NCI-H2081 treated with DMSO at 0.1 percent for 48 hours (cell line): ENCODE measurements at places on chromosomes 4 and X.

GRCh38 chr4:6945052-6945409, 35.4 kb downstream of the TBC1D14 start:
- DNase-seq, result no peak

GRCh38 chrX:23668335-23668734, 1.0 kb downstream of the PRDX4 start:
- DNase-seq, result no peak

DNA sequence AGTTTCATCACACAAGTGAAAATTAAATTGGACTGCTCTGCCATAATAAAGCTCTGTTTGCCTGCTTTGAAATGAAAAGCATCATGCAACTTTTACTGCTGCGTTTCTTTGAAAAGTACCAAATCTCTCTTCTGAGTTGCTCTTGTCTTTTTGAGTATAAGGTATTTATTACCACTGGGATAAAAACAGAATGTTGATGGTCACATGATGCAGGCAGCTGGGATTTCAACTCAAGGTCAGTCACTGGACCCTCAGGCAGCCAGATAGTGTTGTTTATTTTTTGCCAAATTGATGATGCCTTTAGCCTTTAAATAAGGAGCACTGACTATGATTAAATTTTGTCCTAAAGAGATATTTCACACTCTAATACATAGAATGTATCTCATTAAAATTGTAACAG, 32.7 kb downstream of the DMD start:
- no peak for DNase-seq

DNA sequence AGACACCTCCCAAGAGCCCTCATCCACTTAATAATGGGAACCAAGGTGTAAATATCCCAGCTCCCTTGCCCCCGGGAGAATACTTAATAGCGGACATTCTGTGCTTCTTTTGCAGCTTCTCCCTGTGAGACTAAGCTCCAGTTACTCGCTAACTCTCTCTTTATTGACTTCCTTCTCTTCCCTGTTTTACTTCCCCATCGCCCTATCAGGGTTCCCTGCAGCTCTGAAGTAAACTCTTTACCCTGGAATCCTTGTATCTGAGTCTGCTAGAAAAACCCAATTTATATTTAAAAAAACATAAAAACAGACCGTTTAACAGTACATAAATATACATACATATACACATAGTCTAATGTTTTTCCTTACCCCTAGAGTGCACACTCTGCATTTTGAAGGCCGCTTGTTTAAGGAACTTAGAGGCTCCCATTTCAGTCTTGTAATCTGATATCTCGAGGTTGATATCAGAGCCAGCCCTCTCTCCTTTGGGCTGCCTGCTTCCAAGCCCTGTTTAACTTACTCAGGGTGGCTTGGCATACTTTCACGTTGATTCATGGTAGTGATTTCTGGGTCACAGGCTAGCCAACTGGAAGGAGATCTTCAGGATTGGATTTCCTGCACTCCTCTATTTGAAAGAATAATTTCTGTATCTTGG, 177.4 kb upstream of the SCML1 start:
- DNase-seq, result no peak

- no peak for DNase-seq
Measured at GRCh38 chr4:158007566-158007965, 165.3 kb downstream of the GASK1B start.

DNA sequence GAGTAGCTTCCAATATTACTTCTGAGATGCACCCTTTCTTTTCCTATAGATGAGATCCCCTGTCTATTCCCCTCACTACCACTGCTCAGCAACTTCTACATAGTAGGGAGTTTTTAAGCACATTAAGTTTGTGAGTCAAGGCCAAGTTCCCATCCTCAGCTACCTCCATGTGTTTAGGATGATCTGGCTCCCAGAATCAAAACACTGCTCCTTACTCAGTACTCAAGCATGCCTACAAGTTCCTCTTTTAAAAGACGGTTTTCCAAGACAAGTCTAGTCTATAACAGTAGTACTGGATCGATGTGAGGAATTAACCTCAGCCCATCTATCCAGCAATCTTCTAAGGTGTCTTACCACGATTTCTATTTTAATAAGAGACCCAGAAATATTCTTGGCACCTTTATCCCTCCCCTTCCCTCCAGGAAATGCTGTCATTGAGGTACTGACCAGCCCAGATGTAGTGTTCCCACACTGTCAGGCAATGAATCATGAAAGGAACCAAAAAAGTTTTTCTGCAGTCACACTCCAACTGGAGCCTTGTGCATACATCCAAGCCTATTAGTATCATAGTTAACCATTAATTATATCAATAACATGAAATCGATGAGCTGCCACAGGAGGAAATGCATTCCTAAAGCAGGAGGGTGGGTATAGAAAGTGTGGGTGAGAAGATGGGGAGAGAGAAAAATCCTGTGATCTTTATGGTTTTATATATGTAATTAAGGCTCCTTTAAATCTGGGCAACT, 29.6 kb downstream of the AREG start:
- DNase-seq, result no peak

GRCh38 chr4:1939664-1940509, 68.7 kb downstream of the NSD2 start:
- no peak for DNase-seq

DNA sequence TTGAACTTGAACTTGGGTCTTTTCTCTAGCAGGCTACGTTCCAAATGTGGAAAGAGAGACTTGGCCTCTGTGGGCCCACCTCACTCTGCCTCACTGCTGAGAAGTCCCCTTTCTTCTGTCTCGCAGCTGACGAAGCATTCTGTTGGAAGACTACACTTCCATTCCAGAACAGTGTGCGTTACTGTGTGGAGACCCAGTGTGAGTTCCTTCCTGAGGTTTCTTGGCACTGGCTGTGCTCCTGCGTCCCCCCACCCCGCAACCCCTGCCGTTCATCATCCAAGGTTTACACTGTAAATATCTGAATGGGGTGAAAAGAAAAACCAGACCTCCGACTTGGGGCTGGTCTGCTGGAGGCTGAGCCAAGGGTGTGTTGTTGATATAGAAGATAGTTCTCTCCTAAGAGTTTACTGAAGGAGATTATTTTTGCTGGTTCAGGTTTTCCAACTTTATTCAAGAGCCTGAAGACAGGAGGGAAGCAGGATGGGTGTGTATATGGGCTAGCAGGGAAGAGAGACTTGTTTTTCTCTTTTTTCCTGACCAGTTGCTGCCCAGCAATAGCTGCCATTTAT, 34.7 kb downstream of the NHSL2 start:
- DNase-seq, result no peak

- DNase-seq, result no peak
Measured at GRCh38 chrX:115322375-115322774, 32.9 kb downstream of the LUZP4 start.

- no peak for DNase-seq
Measured at GRCh38 chrX:17656556-17656955, 80.7 kb upstream of the SCML1 start.

- DNase-seq, result no peak
Measured at GRCh38 chrX:97026406-97026805, 142.7 kb downstream of the RPA4 start.

- DNase-seq, result no peak
Measured at GRCh38 chr4:118845552-118846050, 9.7 kb upstream of the SEC24D start.

DNA sequence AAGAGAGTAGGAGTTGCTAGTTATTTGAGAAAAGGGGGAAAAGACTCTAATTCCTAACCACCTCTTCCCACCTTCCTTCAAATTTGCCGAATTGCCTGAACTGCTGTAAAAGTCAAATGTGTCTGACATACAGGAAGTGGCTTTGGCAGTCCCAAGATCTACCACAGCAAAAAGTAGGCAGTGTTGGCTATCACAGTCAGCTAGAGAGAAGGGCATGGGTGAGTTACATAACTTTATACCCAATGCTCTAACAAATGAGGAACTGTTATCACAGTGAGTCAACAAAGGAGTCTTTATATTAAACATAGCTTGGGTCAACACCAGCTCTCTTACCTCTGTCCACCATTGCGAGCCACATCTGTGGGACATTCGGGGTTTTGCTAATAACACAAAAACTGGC, 2.4 kb upstream of the MBNL3 start:
- DNase-seq, result no peak

GRCh38 chr4:781493-782216, 44.3 kb downstream of the CPLX1 start:
- peak; percentile 96 for DNase-seq

DNA sequence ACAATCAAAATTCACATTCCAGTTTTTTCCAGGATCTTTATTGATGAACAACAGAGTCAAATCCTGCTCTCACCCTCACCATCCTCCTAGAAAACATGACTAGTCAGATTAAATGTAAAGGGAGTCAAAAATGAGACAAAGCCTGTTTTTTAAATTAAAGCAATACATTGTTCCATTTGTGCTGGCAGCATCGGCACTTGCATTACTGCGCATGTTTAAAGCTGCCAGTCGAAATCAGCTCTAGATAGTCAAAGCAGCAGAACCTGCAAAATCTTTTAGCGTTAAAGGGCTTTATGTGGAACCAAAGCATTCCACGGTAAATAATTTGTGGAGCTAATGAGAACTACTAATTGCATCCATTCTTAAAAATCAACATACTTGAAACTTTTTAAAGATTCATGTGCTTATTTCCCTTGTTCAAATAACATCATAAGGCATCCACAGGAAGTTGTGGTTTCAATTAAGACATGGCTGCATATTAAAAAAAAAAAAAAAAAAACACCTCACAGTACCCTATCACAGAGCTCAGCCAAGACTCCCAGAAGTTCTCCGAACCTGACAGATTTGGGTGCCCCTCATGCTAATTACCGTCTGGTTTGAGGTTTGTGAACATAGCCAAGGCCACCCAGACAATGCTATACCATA, 82.2 kb downstream of the SH3KBP1 start:
- no peak for DNase-seq

GRCh38 chr4:40630335-40631021, 814 bp upstream of the RBM47 start:
- no peak for DNase-seq

- no peak for DNase-seq
Measured at GRCh38 chr4:181819946-181820345, 423.3 kb upstream of the TENM3 start.

GRCh38 chr4:1713003-1713851, 1.1 kb upstream of the SLBP start:
- DNase-seq, result no peak

- no peak for DNase-seq
Measured at GRCh38 chr4:3766036-3766784, at the start of gene ADRA2C. Gene ADRA2C, plus strand, starts transcription at chr4:3766385. Its CDS starts 222 bp downstream, at chr4:3766607.

GRCh38 chrX:23930894-23931604, 23.2 kb downstream of the CXorf58 start:
- no peak for DNase-seq

DNA sequence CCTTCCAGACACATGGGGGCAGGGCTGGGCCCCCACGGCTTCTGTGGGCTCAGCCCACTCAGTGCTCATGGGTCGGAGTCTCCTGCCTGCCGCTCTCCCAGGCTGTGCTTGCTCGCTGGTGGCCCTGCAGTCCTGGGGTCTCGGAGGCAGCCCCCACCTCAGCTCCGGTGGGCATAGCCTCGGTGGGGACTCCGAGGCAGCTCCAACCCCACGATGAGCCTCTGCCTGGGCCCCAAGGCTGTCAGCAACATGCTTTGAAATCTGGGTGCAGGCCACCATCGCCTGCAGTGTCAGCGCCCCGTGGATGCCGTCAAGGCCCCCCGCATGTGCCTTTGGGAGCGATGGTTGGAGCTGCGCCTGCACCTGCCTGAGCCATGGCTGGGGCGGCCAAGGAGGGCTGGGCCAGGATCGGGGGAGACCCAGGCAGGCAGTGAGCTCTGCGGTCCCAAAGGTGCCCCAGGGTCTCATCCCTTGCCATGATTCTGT, 30.2 kb upstream of the SPON2 start:
- no peak for DNase-seq

DNA sequence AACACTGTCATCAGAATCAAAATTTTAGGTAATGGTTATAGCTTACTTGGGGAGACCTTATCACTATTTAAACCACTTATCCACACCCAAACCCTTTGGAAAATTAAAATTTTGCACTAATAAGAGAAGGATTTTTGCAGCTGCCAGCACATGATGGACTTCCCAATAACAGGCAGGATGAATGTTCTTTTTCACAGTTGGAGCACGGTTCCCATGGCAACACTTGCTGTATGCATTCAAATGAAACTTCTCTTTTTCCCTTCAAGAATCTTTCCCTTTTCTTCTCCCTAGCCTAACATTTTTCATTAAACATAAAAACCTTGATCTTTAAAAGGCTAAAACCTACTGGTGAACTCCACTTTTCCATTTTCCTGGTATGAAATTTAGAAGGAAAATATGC, 768.2 kb downstream of the KCTD8 start:
- no peak for DNase-seq

- no peak for DNase-seq
Measured at GRCh38 chr4:158884280-158884679, 115.5 kb downstream of the FNIP2 start.

DNA sequence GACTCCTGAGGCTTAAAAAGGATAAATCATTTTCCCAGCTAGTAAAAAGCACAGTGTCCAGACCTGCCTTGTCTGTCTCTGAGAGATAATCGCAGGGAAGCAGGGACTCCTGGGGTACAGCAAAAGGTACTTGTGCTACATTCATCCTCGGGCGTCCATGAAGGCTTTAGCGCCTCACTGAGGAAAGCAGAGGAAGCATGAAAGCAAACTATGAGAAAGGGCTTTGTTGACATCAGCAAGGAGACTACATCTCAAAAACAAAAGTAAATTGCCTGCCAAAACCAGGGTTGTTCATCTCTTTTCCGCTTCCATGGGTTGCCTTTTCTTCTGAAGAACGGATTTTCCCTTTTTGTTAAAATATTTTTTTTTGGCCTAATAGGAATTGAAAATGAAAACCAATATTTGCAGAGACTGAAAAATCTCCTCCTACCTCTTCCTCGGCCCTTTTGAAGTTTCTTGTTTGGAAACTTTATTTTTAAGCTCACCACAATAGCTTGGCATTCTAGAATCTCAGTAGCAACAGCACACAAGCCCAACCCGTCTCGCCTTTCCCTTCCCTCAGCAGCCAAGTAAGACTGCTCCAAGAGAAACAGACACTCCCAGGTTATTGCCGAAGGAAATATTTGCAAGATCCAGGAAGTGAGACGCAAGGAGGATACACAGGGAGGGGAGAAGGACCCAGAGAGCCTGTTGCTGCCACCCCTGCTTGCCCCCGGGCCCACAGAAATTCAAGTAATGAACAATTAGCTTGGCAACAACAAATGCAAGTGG, 148.3 kb upstream of the DGKK start:
- no peak for DNase-seq

DNA sequence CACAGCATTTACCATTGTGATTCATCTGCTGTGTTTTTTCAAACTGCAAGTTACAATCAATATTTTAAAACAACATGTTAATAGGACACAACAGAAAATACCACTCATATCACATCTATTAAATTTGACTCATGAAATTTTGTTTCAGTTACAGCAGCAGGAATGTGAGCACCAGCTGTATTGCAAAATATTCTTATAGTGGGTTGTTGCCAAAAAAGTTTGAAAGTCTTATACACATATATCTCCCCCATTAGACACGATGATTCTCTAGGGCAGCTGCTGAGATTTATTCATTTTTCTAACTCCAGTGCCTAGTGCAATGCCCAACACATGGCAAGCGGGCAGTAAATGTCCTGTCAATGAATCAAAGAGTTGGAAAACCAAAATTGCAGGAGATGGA, 26.6 kb upstream of the NKX3-2 start:
- DNase-seq, result no peak
